ENCODE measurements at places on chromosomes 3 and 15.

DNA sequence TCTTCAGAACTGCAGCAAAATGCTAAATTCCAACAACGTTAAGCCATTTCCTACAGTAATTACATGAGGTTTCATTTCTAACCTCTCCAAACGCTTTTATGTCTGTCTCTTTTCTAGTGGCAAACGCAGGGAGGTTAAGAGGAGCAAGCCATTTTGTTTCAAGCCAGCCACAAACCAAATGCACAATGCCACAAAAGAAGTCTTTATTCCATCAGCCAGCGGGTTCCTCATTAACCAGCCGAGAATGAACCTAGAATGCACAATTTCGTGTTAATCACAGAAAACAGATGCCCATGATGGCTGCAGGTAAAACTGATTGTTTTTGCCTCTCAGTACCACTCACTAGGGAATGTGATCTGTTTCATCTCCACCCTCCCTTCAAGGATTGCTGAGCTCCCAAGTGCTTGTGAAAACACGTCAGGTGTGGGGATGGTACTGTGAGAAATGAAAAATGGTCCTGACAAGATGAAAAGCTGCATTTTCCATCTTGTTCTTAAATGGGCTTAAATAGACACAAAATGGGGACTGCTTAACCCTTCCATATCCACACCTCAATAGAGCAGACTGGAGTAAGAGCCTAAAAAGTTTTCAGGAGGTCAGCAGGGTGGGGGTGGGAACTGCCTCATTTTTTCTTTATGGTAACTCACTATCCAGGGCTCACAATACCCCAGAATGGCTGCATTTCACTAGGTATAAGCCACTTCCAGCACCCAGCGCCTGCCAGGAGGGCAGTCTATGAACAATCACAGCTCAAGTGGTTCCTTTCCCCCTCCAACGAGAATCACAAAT is 277.1 kb downstream of the MAGI1 start:
- DNase-seq: no peak

DNA sequence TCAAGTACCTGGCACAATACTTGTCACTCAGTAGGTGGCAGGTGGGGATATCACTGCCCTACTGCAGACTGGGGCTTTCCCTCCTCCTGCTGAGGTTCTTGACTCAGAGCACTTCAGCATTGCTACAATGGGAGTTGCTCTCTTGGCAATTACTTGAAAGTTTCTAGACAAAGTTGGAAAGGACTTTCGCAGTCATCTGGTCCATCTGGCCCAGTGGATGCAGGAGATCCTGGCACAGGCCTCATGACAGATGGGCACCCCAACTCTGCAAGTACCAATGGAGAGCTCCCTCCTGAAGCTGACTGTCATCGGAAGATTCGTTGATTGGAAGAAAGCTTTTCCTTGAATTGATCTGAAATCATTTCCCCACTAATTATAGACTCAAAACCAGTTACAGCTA is 19.2 kb upstream of the IGF2BP2 start:
- DNase-seq: no peak

DNA sequence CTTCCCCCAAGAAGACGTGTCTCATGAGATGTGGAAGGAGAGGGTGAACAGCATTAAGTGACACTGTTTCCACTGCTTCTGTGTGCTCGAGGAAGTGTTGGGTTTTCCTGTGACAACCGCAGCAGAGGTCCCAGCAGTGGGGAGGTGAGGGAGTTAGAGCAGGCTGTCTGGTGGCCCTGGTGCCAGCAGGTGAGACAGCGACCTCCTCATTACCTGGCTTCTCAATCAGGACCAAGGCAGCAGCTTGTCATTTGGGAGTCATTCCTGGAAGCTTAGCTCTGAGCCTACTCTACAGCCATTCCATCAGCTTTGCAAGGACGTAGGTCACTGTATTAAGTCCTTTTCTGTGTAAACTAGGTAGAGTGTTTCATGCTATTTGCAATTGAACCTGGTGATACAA is 63.3 kb upstream of the RGMA start:
- DNase-seq: no peak

DNA sequence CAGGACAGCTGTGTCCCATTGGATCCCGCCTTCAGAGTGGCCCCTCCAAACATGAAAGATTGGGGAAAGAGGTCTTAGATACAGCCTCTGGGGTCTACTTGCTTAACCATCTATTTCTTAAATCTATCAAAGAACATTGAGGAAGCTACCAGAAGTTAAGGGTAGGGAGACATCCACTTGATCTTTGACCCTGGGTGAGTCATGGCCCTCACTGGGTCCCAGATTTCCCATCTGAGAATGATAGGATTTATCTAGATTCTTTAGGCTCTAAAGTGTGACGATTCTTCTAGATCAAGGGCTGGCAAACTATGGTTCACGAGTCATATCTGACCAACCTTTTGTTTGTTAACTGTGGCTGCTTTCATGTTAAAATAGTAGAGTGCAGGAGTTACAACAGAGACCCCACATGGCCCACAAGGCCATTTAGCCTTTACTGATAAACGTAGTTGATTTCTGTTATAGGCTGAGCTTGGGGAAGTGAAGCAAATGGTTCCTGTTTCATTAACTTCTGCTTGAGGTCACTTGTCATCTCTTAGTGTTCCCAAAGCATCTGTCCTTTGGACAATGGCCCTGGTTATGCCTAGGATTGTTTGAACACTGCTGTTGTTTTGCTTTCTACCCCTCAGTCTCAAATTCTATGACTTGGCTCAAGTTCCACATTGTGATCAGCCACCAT is 8.0 kb downstream of the MUC13 start:
- DNase-seq: no peak

DNA sequence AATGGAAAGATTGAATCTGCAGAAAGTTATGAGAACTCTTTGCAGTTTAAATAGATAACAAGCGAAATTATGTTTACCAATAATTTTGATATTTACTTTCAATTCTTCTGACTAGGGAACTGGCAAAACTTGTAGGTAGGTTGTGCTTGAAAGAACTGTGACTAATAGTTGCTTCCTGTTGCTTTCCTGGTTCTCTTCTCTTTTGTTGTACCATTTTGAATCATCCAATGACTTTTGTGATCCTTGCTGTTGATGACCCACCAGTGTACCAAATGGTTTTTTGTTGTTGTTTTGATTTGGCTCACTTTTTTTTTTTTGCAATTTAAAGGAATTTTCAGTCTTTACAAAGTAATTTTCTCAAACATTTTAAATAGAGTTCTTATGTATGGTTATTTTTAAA is 64.9 kb upstream of the DCBLD2 start:
- no peak for DNase-seq

DNA sequence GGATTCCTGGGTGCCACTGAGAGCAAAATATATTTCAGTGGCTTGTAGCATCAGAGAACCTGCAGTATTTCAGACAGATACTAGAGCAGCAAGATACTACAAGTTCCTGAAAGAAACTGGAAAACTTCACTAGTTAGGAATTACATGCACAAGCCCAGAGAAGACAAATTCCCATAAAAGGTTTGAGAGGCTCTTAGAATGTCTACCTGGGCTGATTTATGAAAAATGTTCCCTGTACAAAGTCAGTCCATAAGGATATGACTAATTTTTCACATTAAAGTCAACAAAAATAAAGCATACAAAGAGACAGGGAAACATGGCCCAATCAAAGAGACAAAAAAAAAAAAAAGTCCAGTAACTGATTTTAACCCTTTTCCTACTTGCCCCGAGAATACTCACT is 302.6 kb downstream of the POLQ start:
- DNase-seq: no peak

DNA sequence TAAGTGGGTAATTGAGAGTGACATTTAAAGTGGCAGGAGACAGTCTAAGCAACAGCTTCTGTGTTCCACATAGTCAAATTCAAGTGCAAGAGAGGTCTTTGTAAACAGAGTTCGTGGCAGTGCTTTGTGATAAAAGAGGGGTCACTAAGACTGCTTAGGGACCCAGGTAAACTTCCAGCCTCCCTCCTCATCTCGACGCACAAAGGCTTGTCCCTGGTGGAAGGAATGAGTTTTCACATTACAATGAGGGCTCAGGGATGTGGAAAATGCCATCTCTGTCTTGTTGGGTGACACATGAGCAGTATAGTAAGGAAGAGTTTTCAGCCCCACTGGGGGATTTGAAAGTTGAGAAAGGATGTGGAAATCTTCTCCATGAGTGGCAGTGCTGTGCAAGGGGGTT is 7.3 kb downstream of the GMNC start:
- no peak for DNase-seq

Measured in cardiac fibroblast (primary cell).